Memory B cell (primary cell): ENCODE measurements at places on chromosomes 4 and X.

DNA sequence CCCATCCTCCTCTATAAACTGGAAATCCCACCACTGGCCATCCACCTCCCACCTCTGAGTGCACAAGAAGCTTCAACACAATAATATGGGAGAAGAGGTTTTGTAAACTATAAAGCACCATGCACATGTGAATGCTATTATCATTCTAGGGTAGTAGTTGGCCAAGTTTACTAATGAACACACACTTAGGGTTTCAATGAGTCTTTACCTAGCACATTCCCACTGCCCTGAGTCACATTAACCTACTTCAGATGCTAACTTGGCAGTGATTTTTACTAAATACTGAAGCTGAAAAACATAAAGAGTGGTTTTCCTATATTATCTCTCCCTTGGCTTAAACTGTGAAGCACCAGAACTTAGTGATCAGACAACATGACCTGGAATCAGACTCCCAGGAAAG, 93.9 kb downstream of the SH3KBP1 start:
- no peaks in the 10 kb centered on the region for H3K27me3 ChIP-seq
- H3K27ac ChIP-seq, result peak overlapping the region; percentile 14
- peaks cover 30% of the 10 kb centered on the region for H3K4me1 ChIP-seq

GRCh38 chr4:67393699-67394281, 151.5 kb downstream of the CENPC start:
- H3K4me1 ChIP-seq, result no peaks in the 10 kb centered on the region
- no peak overlapping the region for H3K4me3 ChIP-seq

GRCh38 chrX:55480390-55481062, 9.1 kb downstream of the USP51 start:
- no peak overlapping the region for H3K27ac ChIP-seq
- H3K4me1 ChIP-seq, result no peaks in the 10 kb centered on the region
- no peak for DNase-seq
- H3K36me3 ChIP-seq, result no peaks in the 10 kb centered on the region
- no peaks in the 10 kb centered on the region for H3K27me3 ChIP-seq
- no peak overlapping the region for H3K4me3 ChIP-seq

DNA sequence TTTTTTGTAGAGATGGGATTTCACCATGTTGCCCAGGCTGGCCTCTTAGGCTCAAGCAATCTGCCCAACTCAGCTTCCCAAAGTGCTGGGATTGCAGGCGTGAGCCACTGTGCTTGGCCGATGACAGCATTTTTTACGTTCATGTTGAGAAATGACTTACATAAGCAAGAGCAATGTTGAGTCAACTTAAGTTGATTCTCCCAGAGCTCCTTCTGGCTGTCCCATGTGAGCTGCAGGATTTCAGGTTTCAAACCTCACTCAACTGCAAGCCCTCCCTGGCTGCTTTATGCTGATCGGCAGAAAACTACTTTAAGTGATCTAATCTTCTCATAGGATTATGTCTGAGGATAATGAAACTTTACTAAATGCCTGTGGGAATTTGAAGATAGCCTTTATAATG, 86.8 kb downstream of the GC start:
- H3K36me3 ChIP-seq, result no peaks in the 10 kb centered on the region
- no peak for DNase-seq
- H3K27ac ChIP-seq, result no peak overlapping the region
- H3K27me3 ChIP-seq, result peaks cover 3% of the 10 kb centered on the region
- no peaks in the 10 kb centered on the region for H3K4me1 ChIP-seq

DNA sequence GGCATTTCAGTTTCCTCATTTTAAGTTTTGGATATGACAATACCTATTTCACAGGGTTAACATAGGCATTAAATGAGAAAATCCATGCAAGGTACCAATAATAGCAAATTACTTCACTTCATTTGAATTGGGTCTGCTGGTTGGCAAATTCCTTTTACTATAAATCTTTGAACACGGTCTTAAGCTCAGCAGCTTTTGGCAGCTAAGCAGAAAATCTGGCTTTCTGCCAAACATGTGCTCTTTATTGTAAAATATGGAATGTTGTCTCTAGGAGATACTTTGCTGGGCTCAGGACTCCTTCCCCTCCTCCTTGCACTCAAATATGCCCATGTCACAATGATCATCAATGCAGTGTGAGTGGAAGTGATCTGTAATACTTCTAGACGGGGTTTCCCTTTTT, 16.8 kb upstream of the DMP1 start:
- H3K27ac ChIP-seq, result no peak overlapping the region
- no peaks in the 10 kb centered on the region for H3K4me1 ChIP-seq
- H3K36me3 ChIP-seq, result no peaks in the 10 kb centered on the region
- H3K27me3 ChIP-seq, result peaks cover 10% of the 10 kb centered on the region
- H3K4me3 ChIP-seq, result no peak overlapping the region
- DNase-seq, result no peak

DNA sequence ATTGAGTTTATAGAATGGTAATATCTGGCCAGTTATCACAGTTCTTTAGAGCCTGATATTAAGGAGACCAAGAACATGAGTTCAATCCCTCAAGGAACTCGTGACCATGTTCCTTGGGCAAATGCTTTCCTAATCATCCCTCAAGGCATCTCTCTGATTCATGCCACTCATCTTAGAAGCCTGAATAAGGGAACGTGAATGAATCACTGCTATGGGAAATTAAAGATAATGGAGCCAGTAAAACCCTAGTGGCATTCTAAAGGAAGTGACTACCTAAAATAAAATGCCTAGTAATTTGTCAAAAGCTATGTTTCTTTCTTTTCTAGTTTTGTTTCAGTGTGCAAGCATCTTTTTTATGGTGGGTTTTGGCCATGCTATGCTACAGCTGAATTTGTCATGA, 1161.3 kb downstream of the C4orf33 start:
- H3K4me3 ChIP-seq, result no peak overlapping the region
- no peak overlapping the region for H3K27ac ChIP-seq
- H3K27me3 ChIP-seq, result no peaks in the 10 kb centered on the region
- no peaks in the 10 kb centered on the region for H3K4me1 ChIP-seq
